NCI-H748 treated with DMSO at 0.1 percent for 48 hours (cell line): ENCODE measurements at places on chromosomes 11 and 22.

- no peak for DNase-seq
Observed at GRCh38 chr22:40310081-40310767, 36.1 kb upstream of the ADSL start.

- peak; percentile 68 for DNase-seq
Observed at GRCh38 chr22:50620593-50621355, 7.2 kb downstream of the ARSA start.

- no peak for DNase-seq
Observed at GRCh38 chr11:108393046-108393445, 74.3 kb downstream of the C11orf65 start.

DNA sequence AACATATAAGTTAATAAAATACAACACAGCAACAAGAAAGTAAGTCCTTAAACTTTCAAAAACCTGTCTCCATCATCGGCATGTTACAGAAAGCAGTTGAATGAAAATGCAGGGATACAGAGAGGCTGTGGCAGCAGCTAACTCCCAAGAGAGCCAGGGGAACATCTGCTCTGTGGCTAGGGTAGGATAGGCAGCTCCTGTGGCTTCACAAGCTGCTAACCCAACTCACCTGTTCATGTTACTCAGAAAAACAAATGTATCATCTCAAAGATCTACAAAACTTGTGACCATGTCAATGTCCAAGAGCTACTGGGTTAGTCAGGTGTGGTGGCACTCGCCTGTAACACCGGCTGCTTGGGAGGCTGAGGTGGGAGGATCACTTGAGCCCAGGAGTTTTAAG is 15.2 kb upstream of the PLAAT3 start:
- no peak for DNase-seq

- no peak for DNase-seq
Observed at GRCh38 chr11:93570759-93571413, 27.7 kb upstream of the SMCO4 start.
